SJCRH30 (cell line): ENCODE measurements at places on chromosomes 6 and 20. TPM values are rescaled to one million over a fixed set of nuclear protein-coding genes. Genes with fewer than 3 reads are reported as not detected.

DNA sequence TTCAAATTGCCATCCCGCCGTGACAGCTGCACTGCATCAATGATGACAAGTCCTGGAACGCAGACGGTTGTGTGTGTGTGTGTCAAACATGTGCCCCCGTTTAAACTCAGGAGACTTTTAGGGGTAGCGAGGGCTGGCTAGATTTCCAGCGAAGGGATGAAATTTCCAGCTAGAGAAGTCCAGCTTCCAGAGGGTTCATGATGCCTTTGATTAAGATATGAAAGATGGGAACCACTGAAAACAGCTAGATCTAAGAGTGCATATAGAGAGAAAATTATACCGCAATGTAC, 644 bp downstream of the KIZ start:
- DNase-seq: no peak

GRCh38 chr6:89604653-89605052, 33.9 kb downstream of the LYRM2 start:
- no peak for DNase-seq

GRCh38 chr6:167574431-167575151, 249.7 kb downstream of the TTLL2 start:
- peak; percentile 85 for DNase-seq

- no peak for DNase-seq
Observed at GRCh38 chr6:75116946-75117345, 88.9 kb downstream of the COL12A1 start.

DNA sequence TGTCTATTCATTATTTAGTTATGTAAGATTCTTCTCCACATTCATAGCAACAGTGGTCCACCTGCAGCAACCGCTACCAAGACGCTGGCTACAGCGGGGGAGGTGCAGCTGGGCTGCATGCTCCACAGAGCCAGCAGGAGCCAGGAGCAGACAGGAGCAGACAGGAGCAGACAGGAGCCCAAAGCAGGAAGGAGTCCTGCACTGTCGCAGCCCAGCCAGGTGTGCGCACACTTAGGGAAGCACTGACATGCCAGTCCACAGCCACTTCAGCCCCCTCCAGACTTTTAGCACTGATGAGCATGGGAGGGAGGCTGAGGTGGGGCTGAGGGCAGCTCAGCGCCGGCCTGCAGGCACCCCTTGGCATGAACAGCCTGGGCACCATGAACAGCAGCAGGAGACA, 19.6 kb downstream of the KIF16B start:
- no peak for DNase-seq

DNA sequence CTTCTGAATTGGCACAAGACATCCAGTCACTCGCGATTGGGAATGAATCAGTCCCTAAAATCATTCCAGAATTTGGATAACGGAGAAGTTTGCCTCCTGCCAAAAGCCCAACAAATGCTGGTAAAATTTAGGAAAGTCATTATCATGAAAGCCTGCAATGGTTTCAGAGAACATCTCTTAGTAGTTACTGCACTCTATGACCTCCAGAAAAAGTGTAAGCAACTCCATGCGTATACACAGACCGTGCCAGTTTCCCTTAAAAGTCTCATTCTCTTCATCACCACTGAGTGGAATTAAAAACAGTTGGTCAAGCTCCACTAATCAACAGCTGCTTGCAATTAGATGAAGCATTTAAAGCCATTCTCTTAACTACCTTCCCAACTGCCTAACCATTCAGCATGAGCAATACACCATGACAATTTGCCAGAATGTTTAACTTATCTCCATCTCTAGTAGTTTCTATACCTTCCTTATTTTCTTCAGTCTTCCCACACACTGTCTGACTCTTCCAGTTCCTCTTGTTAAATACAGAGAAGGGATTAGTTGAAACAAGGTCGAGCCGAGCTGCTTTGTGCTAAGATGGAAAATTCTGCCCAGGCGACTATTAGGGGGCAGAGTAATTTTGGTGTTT, 183.6 kb upstream of the PRDM1 start:
- DNase-seq: no peak

DNA sequence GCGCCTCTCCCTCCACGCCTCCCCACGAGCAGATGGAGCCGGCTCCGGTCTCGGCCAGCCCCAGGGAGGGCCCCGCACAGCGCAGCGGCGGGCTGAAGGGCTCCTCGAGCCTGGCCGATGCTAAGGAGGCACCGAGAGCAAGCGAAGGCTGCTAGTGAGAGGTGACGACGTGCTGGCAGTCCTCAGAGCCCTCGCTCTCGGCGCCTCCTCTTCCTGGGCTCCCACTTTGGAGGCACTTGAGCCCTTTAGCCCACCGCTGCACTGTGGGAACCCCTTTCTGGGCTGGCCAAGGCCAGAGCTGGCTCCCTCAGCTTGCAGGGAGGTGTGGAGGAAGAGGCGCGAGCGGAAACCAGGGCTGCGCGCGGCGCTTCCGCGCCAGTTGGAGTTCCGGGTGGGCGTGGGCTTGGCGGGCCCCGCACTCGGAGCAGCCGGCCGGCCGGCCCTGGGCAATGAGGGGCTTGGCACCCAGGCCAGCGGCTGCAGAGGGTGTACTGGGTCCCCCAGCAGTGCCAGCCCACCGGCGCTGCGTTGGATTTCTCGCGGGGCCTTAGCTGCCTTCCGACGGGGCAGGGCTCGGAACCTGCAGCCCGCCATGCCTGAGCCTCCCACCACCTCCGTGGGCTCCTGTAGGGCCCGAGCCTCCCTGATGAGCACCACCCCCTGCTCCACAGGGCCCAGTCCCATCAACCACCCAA, 2.5 kb upstream of the TMEM14C start:
- DNase-seq: no peak

DNA sequence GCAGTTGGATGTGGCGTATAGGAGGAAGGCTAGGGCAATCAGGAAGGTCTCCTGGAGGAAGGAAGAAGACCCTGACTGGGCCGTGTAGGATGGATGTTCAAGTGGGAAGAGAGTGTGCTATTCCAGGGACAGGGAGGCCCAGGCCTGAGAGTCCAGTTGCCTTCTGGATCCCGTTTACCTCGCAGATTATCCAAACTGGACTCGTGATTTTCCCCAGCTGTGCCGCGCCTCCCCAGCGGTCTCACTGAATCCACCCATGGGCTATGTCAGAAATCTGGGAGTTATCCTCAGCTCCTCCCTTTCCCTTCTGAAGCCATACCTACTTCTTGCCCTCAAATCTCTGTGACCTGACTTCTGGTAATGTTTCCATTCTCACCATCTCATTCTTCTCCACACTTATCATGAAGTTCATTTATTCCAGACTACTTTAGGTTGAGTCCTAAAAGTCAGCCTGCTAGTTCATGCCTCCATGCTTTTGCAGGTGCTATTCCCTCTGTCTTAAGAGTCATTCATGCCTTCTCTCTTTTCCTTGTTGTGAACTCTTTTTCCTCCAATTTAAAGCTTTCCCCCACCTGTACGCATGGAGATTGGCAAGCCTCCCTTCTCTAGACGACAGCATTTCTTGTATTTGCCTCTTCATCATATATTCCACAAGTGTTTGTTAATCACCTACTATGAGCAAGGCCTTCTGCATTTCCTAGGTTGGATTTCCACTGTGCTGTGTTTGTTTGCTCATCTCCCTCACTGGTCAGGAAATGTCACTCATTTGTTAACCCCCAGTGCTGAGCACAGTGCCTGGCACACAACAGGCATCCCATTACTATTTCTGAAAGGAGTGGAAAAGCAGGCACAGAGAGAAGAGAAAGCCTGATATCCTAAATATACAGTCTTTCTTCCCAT, 2.7 kb downstream of the SDCBP2 start:
- DNase-seq: no peak

BTNL2 gene
- total RNA-seq: not detected in 2 replicates

IRF4 gene
- 0.03 TPM in 1 of 2 replicates, not detected in the other for total RNA-seq

CGA gene
- total RNA-seq: 0.20 TPM in 1 of 2 replicates, not detected in the other

MOG gene
- not detected in 2 replicates for total RNA-seq

IL17A gene
- not detected in 2 replicates for total RNA-seq
